ENCODE measurements at places on chromosomes 6 and 20. TPM values are rescaled to one million over a fixed set of nuclear protein-coding genes. Genes with fewer than 3 reads are reported as not detected.
A peak's percentile ranks its signal among the peaks of the same experiment; 100 is the strongest.

Gene SERINC1
- 345 TPM for total RNA-seq

Gene ZNF165
- 1.4 TPM for total RNA-seq

DNA sequence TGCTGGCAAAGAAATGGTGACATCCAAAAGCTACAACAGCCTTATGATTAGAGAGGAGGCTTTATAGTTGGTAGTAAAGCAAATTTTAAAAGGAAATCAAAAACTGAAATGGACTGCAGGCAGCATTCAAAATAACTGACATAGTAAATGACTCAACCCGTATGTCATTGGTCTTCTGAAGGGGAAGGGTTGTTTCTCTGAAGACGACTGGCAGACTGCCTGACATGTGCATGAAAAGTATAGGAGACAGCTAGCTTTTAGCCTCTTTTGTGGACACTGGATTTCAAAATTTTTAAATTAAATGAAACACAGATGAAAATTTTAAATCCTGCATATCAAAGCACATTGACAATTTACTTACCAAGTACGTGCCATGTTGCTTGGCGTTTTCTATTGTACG, 90.7 kb downstream of the TRMT6 start:
- no peak for DNase-seq

DNA sequence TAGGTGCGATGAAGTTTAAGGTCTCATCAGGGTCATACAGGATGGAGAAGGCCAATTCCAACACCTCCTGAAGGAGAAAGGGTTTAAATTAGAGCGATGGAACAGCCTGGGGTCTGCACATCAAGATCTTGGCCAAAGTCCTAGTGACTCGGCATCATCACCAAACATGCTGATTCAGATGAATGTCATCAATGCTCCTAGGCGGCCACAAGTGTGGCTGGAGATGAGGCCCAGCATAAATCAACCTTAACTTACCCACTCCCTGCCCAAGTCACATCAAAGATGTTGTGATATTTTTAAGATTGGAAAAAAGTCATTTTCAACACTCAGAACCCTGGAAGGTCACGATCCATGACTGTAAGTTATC, 37.5 kb downstream of the ELMO2 start:
- no peak for DNase-seq

Gene SUPT3H
- total RNA-seq: 29.9 TPM

DNA sequence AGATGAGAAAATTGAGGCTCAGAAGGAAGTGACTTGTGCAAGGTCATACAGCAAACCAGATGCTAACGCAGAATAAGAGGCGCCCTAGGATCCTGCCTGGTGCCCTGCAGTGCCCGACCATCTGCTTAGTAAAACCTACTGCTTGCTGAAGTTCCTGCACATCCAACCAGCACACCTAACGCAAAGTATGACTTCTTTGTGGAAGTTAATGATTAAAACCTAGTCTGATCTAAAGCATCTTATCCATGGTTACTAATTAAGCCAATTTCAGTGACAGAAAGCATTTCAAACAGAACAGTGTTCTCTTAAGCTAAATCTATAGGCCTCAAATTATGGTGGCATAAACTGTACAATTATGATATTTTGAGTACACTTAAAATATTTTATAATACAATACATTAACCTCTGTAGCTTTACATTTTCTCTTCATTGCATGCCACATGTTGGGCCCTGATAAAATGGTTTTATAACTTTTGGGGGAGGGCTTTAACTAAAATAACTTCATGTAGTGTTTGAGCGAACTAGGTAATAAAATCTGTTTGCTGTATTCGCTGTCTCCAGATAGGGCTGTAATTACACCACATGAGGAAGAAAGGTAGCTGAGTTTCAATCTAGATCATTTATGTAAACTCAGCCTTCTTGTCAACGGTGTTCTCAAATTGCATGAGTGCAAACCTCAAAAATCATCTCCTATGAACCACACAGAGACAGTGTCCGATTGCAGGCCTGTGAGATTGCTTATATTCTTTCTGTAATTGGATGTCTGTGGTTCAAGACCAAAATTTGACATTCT, 37.5 kb upstream of the BEND3 start:
- DNase-seq: no peak

- peak; percentile 45 for DNase-seq
Observed at GRCh38 chr20:21505161-21505809, 8.6 kb downstream of the NKX2-2 start.

- DNase-seq: no peak
Observed at GRCh38 chr6:18178960-18179615, 23.9 kb downstream of the KDM1B start.

DNA sequence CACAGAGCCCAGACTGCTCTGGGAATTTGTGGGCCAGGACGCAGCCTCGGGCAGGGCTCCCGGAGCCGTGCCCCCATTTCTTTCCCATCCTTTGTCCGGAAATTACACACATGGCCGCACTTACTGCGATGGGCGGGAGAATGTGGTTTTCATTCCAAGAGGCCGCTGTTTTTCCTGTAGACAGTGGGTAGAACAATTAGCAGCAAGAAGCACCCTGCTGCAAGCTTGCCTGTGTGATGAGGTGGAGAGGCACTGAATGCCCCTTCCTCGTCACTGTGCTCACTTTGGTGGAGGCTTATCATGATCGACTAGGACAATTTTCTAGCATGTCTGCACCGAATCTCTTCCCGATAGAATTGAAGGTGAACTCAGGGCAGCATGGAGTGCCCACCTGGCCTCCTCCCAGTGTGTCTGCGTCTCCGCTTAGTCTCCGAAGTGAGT, 102.8 kb downstream of the DACT2 start:
- no peak for DNase-seq

GRCh38 chr6:158361068-158361467, 48.8 kb downstream of the TULP4 start:
- DNase-seq: no peak

- no peak for DNase-seq
Observed at GRCh38 chr6:30880698-30881252, 3.5 kb upstream of the DDR1 start.

Gene SERAC1
- 23.3 TPM for total RNA-seq

Gene ANGPT4
- 0.09 TPM for total RNA-seq

DNA sequence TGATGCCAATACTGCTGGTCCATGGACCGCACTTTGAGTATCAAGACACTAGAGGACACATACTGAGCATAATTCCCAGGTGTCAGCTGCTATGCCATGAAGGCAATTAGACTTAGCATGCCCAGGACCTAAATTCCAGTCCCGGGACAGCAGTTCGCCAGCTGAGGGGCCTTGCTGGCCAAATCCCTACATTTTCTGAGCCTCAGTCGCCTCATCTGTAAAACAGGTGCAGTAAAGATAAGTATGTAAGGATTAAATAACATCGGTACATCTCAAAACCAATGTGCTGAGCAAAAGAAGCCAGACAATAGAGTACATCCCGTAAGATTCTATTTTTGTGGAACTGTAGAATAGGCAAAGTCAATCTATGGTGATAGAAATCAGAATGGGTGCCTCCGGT, 1.0 kb downstream of the BFSP1 start:
- DNase-seq: no peak

Gene POU5F1
- total RNA-seq: not detected

Gene SPDEF
- total RNA-seq: 0.18 TPM

DNA sequence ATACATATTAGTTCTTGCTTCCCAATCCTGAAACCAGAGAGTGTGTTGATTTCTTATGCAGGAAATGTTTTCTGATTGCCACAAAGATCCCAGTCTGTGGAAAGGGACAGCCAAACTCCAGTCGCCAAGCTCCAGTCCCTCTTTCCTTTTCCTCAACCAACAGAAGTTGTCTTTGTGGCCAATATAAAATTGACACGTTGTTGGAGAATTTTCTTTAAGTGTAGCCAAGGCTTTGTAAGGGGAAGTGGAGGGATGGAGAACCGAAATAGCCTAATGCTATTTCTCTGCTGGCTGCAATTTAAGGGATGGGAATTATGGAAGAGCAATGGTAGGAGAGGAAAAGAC, 5.4 kb downstream of the ADGRB3 start:
- DNase-seq: peak; percentile 12
